ENCODE measurements at places on chromosomes 3 and 15.

- no peak for DNase-seq
Observed at GRCh38 chr3:197088370-197088769, 58.8 kb upstream of the MELTF start.

GRCh38 chr3:18469775-18470174 lies 44.6 kb upstream of the SATB1 start:
- no peak for DNase-seq

DNA sequence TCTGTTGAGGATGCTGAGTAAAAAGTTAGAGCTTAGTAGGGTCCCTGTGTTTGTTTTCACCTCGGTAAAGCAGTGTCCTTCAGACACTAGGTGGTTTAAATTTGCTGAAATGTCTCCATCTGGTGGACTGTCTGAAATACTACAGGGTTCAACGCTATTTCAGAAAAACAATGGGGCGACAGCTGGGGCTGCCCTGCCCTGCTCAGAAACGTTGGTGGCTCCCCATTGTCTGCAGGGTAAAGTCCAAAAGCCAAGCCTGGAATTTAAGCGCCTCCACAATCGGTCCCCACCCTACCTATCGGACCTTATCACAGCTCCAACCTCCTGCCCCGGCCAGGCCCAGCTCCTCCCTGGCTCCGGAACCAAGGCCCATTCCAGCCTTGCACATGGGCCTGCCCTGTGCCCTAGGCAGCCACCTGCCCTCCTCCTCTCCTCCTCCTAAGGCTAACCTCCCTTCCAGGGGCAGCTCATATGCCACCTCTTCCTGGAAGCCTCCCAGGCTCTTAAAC lies 4.3 kb upstream of the TSEN2 start:
- DNase-seq: no peak

DNA sequence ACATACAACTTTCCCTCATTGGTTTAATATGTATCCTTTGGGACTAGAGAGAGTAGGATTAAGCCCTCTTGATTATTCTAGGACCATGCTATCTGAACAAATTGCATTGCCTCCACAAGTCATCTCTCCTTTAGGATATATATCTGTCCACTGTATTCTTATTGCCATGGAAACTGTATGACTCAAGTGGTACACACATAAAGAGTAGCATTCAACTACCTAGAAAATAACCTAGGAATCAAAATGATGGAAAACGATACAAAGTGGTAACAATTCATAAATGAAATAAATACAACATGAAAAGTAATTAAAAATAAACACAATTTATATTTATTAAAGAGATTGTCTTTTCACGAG lies 212.1 kb upstream of the P2RY1 start:
- DNase-seq: no peak

GRCh38 chr15:31202953-31203352 lies 101.4 kb upstream of the TRPM1 start:
- no peak for DNase-seq

GRCh38 chr3:143483214-143483613 lies 363.6 kb downstream of the CHST2 start:
- no peak for DNase-seq

DNA sequence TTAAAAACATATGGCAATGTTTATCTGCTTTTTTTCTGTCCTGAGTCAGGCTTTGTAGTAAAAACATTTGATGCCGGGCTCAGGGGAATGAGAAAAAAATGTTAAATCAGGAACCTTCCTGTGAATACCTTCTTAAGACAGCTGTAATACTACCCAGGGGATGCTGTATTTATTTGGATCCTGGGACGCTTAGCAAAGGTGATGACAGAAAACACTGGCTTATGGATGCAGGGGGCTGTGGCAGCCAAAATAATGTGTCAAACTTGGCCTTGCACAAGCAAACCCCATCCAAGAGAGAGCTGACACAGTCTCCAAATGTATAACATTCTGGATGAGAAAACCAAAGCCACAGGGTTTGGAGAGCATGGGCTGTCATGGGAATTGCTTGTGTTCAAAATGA lies 438.2 kb upstream of the PROK2 start:
- no peak for DNase-seq

GRCh38 chr3:196553551-196553950 lies 14.8 kb downstream of the WDR53 start:
- no peak for DNase-seq

DNA sequence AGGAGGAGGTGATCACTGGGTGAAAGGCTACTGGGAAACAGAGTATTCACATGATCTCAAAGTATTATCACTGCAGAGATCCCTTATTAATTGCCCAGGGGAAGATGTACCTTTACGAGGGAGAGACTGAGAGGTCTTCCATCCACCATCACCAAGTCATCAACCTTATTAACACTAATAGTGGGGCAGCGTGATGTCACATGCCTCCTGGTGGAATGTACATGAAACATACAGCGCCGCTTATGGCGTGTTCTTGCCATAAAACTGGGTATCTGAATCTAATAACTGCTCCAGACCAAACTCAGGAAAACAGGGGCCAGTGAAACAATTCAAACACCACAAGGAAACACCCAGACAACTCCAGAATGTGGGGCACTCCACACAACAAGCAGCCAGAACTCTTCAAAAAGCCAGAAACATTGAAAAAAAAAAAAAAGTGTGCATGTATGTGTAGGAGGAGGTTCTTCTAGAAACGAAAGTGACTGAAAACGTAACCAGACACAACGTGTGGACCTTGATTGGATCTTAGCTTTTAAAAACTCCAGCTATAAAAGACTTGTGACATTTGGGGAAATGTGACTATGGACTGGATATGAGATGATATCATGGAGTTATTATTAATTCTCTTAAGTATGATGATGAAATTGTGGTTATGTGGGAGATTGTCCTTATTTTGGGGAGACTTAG lies 4.6 kb downstream of the STIMATE start:
- DNase-seq: peak; percentile 10

DNA sequence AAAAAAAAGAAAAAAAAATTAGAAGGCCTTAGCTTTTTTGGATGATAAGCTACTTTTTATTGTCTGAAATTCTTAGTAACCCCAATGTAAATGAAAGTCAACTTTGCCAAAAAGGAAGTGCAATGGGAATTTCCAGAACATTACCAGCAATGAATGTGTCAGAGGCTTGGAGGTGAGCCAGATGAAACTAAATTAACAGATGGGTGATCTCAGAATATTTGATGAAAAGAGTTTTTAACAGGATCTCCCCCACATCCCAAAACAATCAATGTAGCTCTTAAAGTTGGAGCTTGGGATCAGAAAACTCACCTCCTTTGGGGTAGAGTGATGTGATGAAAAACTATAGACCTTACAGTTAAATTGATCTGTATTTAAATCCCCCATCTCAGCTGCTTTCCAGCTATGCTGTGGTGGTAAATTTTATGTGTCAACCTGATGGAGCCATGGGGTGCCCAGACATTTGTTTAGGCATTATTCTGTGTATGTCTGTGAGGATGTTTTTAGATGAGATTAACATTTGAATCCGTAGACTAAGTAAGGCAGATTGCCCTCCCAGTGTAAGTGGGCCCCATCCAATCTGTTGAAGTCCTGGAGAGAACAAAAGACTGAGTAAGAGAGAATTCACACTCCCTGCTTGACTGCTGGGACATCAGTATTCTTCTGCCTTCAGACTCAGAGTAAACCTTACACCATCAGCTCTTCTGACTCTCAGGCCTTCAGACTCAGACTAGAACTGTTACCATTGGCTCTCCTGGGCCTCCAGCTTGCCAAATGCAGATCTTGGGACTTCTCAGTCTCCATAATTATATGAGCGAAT lies 84.3 kb upstream of the TNFSF10 start:
- no peak for DNase-seq

- no peak for DNase-seq
Observed at GRCh38 chr15:63212050-63213004, 22.9 kb downstream of the RAB8B start.

DNA sequence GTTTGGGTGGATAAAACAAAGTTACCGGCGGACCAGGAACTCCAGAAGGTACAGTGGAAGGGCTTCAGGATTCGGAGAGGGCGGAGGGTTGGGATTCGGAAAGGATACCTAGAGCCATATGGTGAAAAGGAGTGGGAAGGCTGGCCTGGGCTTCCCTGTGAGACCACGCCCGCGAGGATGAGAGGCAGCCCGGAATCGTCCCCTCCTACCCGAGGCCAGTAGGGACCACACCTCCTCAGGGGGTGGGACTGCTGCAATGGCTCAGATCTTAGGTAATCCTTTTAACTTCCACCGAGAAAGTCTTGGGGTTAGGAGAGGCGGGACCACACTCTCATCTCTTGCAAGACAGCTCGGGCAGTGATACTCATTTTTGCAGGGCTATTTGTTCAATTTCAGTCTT lies 511.3 kb downstream of the OCA2 start:
- DNase-seq: no peak

DNA sequence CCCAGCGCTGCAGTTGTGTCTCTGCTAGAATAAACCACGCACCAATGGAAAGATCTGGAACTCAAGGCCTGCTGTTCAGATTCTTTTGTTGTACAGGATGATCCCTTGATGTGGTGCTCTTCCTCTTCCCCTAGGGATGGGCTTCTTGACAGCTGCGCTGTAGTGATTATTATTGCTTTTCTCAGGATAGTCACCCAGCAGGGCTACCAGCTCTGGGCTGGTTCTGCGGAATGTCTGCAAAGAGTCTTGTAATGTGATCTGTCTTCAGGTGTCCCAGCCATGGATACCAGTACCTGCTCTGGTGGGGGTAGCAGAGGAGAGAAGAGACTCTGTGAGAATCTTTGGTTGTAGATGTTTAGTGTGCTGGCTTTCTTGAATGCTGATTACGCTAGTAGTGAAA lies 974.2 kb downstream of the NSUN3 start:
- DNase-seq: no peak

GRCh38 chr3:131470377-131470776 lies 32.4 kb downstream of the MRPL3 start:
- no peak for DNase-seq

DNA sequence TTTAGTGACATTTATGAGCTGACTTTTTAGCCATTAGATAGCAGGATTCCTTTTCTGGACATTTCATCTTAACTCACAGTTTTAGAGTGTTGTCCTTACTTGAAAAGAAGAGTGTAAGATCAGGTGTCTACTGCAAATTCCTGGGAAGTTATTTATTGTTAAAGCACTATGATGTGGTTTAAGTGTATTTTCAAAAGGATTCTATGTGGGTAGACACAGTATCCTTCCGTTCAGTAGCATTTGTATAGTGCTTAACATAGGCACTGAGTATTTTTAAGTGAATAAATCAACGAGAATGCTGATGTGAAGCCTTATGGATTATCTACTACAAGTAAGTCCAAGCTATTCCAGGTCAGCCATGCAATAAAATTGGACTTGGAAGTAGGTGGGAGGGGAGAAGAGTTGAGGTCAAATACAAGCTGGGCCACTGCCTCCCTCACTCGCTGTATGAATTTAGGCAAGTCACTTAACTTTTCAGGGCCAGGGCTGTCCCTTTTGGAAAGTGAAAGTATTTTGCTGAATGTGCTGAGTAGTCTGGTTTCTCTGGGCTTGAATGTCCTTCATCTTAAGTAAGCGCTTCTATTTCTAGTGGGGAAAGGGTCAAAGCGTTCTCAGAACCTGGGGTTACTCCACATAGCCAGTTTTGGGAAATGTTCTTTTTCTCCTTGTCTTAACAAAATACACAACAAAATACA lies 48.6 kb downstream of the GAP43 start:
- DNase-seq: no peak

DNA sequence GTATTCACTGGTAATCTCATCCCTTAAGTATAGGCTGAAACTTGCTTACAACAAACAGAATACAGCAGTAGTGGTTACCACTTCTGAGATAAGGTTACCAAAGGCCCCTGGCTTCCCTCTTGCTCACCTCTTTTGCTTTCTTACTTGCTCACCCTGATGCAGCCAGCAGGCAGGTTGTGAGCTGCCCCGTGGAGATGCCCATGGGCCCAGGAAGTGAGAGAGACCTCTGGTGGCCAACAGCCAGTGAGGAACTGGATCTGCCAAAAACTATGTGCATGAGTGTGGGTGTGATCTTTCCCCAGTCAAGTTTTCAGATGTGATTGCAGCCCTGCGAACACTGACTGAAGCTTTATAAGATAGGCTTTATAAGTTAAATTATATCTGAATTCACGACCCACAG lies 48.7 kb downstream of the NMNAT3 start:
- no peak for DNase-seq

- no peak for DNase-seq
Observed at GRCh38 chr3:53884623-53885022, 2.7 kb upstream of the ACTR8 start.

DNA sequence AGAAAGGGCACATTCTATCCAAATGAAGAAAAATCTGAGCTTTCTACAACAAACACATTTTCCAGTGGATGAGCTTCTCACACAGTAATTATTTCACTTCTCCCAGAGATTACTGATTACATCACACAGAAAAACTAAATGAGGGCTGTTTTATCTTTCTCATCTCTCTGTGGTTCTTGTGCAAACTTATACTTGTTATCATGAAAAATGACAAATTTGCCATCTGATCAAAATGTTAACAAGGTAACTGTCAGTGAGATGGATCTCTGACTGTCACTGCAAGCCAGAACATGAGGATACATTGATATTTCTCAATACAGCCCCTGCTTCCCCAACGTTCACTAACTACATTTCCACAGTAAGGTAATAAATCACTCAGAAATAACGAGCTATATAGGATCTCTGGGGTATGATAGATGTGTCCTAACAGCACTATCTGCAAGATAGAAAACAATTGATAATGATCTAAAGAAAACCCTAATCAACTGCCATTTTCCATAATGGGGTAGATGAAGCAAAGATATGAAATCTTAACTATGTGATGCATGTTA lies 829.3 kb upstream of the CFAP20DC start:
- DNase-seq: no peak

DNA sequence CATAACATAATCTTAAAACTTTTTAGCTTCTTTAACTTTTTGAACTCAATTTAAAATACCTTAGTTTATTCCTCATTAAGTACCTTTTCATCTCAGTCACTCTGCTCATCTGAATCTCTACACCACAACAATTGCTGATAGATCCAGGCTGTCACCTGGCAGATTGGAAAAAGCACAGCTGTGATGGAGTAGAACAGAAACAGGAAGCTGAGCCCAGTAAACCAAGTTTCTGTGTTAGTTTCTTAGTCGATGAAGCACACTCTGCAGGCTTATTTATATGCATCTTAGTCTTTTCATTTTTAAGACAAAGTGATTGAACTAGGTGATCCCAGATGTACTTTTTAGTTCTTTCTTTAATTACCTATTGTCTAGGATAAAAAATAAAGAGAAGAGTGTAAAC lies 1398.0 kb upstream of the ALCAM start:
- no peak for DNase-seq

DNA sequence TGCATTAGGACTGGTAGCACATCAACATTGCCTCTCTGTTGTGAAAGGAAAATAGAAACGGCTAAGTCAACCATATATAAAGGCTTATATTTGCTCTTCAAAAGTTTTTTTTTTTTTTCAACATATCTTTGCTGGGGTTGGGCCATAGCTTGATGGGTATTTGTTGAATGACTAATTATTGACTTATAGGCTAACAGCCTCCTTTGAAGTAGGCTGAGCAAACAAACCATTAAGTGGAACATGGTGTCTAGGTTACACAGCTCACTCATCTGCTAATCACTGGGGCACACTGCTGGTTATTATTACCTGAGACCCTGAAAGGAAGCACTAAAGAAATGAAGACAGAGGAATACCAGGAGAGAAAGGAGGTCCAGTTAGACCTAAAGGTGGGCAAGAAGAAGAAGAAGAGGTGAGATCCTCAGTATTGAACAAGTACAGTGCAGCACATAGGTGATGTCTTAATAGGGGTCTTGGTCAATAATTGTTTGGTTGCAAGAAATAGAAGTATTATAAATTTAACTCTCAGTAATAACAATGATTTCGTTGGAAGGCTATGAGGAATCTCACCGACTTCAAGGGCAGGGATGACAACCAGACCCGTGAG lies 139.4 kb downstream of the RPLP1 start:
- no peak for DNase-seq

Data from memory B cell (primary cell).